Left lung (tissue), 14 donors: ENCODE measurements at places on chromosomes 16 and 17. TPM values are rescaled to one million over a fixed set of nuclear protein-coding genes. Genes with fewer than 3 reads are reported as not detected.

DNA sequence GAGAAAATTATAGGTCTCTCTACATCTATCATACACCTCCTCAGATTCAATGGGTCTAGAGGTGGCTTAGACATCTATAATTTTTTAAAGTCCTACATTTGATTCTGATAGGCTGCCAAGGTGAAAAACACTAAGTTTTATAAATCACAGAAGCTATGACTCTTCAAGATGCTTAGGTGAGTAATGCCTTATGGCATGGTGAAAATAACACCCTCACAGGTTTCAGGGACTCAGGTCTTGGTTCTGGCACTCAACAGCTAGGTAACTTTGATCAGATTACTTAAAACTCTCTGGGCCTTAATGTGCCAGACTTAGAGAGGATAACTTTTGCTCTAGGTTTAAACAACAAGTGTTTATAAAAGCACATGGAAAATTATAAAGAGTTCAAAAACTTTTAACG, 2.0 kb upstream of the COX10 start:
- no peak for DNase-seq
- no peak overlapping the region for H3K27ac ChIP-seq
- no peaks in the 10 kb centered on the region for H3K36me3 ChIP-seq
- H3K27me3 ChIP-seq = no peaks in the 10 kb centered on the region
- no peak overlapping the region for H3K4me3 ChIP-seq

DNA sequence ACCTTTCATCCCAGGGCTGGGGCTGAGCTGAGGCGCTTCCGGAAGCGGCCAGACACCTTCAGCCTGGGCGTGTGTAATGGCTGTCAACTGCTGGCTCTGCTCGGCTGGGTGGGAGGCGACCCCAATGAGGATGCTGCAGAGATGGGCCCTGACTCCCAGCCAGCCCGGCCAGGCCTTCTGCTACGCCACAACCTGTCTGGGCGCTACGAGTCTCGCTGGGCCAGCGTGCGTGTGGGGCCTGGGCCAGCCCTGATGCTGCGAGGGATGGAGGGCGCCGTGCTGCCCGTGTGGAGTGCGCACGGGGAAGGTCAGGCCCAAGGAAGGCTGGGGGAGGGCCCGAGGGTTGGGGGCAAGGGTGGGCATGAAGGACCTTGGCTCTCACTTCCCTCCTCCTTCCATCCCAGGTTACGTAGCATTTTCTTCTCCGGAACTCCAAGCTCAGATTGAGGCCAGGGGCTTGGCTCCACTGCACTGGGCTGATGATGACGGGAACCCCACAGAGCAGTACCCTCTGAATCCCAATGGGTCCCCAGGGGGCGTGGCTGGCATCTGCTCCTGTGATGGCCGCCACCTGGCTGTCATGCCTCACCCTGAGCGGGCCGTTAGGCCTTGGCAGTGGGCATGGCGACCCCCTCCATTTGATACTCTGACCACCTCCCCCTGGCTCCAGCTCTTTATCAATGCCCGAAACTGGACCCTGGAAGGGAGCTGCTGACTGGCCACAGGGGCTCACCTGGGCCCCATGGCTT, 19.6 kb downstream of the PFAS start:
- H3K36me3 ChIP-seq = no peaks in the 10 kb centered on the region
- DNase-seq = no peak
- no peaks in the 10 kb centered on the region for H3K4me1 ChIP-seq
- no peak overlapping the region for H3K27ac ChIP-seq
- no peak overlapping the region for H3K4me3 ChIP-seq

GRCh38 chr16:86884390-86884650, 306.0 kb downstream of the FOXL1 start:
- no peaks in the 10 kb centered on the region for H3K4me1 ChIP-seq
- peaks cover 64% of the 10 kb centered on the region for H3K27me3 ChIP-seq
- H3K36me3 ChIP-seq = no peaks in the 10 kb centered on the region
- no peak overlapping the region for H3K27ac ChIP-seq

DNA sequence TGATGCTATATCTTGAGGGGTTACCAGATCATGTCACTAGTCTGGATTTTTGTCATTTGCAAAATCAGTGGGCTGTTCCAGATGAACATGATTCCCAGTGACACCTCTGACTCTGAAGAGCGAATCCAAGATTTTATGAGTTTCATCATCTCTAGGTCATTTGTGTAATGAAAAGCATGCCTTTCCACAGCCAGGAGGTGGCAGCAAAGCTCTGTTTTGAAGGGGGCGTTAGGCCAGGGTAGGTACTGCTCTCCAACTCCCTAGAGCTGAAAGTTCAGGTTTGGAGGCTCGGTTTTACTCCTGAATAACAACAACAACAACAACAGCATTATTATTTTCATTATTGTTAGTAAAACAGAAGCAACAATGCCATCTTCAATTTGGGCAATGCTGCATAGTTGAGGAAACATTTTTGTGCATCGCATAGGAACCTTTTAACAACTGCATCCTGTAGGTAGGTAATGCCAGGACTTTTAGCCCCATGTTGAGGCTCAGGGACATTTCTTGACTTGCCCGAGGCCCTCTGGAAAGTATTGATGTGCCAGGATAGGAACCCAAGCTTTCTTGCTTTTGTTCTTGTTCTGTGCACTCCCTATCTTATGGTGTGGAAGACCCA, 77.0 kb downstream of the MYH13 start:
- no peak overlapping the region for H3K4me3 ChIP-seq
- DNase-seq = peak; percentile 51
- peaks cover 9% of the 10 kb centered on the region for H3K27me3 ChIP-seq
- H3K4me1 ChIP-seq = no peaks in the 10 kb centered on the region
- H3K36me3 ChIP-seq = no peaks in the 10 kb centered on the region

GRCh38 chr17:6713130-6713917, at the start of gene SLC13A5:
SLC13A5 (minus strand) TSS chr17:6713369; CDS start chr17:6713333, 36 bp downstream.
- peaks cover 82% of the 10 kb centered on the region for H3K27me3 ChIP-seq
- peak within 1 kb of the TSS; percentile 11 for H3K4me3 ChIP-seq
- no peak within 1 kb of the TSS for H3K27ac ChIP-seq

GRCh38 chr17:64497565-64498035, 746 bp upstream of the POLG2 start:
- peaks cover 21% of the 10 kb centered on the region for H3K4me1 ChIP-seq
- no peak for DNase-seq
- H3K27me3 ChIP-seq = no peaks in the 10 kb centered on the region
- peak overlapping the region; percentile 75 for H3K4me3 ChIP-seq
- peaks cover 57% of the 10 kb centered on the region for H3K36me3 ChIP-seq
- H3K27ac ChIP-seq = peak overlapping the region; percentile 81

DNA sequence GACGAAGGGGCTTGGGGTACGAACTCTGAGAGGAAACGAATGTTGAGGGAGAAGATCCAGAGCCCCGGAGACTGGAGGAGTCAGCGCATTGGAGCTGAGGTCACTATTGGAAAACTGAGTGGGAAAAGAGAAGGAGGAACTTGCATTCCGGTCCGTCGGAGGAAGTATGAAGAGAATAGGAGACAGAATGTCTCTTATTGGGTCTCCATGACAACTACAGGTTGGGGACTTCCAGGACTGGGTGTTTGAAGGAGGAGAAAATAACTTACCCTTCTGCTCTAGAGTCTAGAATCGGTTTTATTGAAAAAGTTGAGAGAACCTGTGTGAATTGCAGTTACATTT, 537 bp downstream of the GOSR1 start:
- no peak for DNase-seq
- H3K4me3 ChIP-seq = peak overlapping the region; percentile 64
- peak overlapping the region; percentile 87 for H3K27ac ChIP-seq
- peaks cover 35% of the 10 kb centered on the region for H3K4me1 ChIP-seq
- peaks cover 35% of the 10 kb centered on the region for H3K36me3 ChIP-seq

GRCh38 chr17:71329310-71330098, 791.3 kb upstream of the SOX9 start:
- no peaks in the 10 kb centered on the region for H3K36me3 ChIP-seq
- no peak overlapping the region for H3K4me3 ChIP-seq
- no peak overlapping the region for H3K27ac ChIP-seq
- no peak for DNase-seq

DNA sequence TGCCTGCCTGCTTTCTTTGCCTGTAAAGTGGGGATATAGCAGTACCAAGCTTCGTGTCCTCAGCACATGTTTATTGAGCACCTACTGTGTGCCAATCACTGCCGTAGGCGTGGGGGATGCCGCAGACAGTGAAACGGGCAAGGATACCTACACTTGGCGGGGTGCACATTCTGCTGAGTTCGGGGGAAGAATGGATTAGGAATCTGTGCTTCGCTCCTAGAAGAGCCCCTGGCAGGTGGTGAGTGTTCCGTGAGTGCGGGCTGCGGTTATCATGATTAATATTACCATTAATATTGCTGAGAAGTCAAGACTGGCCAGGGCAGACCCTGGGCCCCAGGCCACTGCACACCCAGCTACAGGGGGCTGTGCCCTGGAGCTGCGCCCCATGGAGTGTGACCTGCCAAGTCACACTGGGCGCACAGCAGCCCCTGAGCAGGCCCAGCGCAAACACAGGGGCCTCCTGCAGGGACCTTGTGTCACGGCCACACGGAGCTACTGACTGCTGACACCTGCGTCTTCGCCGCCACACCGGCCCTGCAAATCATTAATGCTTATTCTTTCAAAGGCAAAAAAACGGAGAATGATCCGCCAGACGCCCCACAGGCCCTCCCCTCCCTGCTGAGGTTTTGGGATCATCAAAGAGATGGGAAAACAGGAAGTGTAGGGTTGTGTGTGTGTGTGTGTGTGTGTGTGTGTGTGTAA, 213.4 kb upstream of the GSE1 start:
- peaks cover 9% of the 10 kb centered on the region for H3K4me1 ChIP-seq
- H3K36me3 ChIP-seq = no peaks in the 10 kb centered on the region
- H3K27ac ChIP-seq = no peak overlapping the region
- H3K4me3 ChIP-seq = no peak overlapping the region
- no peaks in the 10 kb centered on the region for H3K27me3 ChIP-seq

DNA sequence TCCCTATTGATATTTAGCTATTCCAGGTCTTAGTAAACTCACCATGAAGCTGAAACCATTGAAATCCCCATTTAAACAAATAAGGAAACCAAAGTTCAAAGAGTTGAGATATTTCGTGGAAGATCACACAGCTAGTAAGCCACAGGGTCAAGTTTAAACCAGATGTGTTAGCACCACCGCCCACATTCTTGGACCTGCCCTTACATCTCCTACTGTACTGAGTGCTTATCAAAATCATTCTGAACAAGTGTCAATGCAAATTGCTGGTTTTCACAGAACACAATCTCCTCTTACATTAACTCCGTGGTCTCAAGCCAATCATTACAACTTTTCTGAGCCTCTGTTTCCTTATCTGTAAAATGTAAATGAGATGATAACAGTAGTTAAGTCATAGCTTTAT, 676.2 kb downstream of the CDH11 start:
- H3K36me3 ChIP-seq = no peaks in the 10 kb centered on the region
- H3K4me1 ChIP-seq = no peaks in the 10 kb centered on the region
- H3K27ac ChIP-seq = no peak overlapping the region
- H3K27me3 ChIP-seq = no peaks in the 10 kb centered on the region

The C16orf90 gene
- not detected for polyA plus RNA-seq

The SLC25A11 gene
- 47.5 TPM for polyA plus RNA-seq
